NCI-H187 treated with DMSO at 0.1 percent for 48 hours (cell line): ENCODE measurements at places on chromosomes 5 and 9.

GRCh38 chr5:107486489-107486888 is 184.2 kb downstream of the EFNA5 start:
- no peak for DNase-seq

DNA sequence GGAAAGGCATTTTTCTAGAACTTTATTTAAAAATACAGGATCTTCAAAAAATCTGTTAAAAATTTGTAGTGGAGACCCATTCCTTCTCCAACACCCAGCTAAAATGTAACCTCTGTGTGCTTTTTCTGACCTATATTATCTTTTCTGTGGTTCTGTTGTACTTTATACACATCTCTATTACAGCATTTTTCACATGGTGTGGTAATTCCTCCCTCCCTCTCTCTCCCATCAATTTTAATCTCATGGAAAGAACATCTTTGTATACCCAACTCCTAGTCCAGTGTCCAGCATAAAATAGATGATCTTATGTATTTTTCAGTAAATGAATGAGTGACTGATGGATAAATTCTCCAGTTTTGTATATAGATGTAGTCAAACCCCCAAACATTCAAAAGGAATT is 183.4 kb upstream of the KLF9 start:
- no peak for DNase-seq

DNA sequence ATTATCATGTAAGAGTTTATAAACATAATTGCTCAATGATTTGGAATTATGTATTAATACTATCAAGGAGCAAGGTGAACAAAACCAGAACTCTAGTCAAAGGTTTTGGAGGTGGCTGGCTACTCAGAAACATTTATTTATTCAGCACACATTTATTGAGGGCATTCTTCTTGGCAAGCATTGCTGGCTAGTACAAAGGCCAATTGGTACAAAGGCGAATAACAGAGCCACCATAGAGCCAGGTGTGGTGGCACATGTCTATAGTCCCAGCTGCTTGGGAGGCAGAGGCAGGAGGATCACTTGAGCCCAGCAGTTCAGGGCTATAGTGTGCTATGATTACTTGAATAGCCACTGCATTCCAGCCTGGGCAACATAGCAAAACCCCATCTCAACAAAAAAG is 242.1 kb downstream of the CWC27 start:
- DNase-seq = no peak

- no peak for DNase-seq
Measured at GRCh38 chr9:89885156-89885555, 280.3 kb downstream of the GADD45G start.

GRCh38 chr5:16806711-16807546 is 129.2 kb downstream of the MYO10 start:
- no peak for DNase-seq

DNA sequence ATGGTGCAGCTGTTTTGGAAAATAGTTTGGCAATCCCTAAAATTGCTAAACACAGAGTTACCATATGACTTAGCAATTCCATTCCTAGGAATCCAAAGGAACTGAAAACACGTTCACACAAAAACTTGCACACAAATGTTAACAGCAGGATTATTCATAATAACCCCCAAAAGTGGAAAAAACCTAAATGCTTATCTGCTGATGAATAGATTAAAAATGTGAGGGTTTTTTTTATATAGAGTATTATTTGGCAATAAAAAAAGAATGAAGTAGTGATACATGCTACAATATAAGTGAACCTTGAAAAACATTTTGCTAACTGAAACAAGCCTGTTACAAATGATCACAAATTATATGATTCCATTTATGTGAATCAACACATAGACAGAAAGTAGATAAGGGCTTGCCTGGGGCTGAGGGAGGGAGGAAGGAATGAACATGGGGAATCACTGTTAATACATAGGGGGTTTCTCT is 45.1 kb upstream of the TRIO start:
- no peak for DNase-seq

GRCh38 chr5:173317091-173317730 is 11.0 kb downstream of the STC2 start:
- no peak for DNase-seq

DNA sequence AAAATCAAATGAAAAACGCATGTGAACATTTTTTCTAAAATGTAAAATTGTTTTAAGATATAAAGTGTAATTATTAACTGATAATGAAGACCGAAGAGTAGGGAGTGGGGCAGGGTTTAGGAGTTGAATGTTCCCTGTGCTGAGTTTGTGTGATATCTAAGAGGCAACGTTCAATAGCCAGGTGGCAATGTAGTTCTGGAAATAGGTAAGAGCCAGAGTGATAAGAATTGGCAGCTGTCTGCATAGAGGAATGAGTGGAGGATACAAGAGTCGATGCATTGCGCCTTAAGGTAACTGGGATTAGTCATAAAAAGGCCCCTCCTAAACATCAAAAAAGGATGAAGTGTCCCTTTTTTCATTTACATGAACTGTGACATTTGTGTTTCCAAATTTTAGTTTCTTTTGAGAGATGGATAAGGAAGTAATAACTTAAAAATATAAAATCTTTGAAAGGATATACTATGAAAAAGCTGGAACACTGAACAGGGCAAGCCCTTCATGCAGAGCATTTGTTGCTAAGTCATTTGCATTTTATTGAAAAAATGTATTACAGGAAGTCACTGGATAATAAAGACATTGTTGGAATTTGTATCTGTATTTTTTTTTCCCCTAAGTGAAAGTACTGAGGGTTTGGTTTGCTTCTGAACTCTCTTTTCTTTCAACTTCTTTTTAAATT is 659.3 kb downstream of the ACTL7B start:
- DNase-seq = no peak

GRCh38 chr5:128483738-128484137 is 54.3 kb downstream of the FBN2 start:
- DNase-seq = no peak

- no peak for DNase-seq
Measured at GRCh38 chr9:121537283-121537682, 37.6 kb upstream of the GGTA1 start.

DNA sequence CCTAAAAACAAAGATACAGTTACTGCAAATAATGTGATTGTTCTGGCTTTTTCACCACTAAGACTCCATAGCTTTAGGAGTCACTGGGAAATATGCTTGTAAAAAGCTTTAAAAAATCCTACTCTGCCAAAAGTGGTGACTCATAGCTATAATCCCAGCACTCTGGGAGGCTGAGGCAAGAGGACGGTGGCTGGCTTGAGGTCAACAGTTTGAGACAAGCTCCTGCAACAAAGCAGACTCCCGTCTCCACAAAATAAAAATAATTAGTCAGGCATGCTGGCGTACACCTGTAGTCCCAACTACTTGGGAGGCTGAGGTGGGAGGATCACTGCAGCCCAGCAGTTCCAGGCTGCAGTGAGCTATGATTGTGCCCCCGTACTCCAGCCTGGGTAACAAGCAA is 406.4 kb downstream of the HTR1A start:
- no peak for DNase-seq

DNA sequence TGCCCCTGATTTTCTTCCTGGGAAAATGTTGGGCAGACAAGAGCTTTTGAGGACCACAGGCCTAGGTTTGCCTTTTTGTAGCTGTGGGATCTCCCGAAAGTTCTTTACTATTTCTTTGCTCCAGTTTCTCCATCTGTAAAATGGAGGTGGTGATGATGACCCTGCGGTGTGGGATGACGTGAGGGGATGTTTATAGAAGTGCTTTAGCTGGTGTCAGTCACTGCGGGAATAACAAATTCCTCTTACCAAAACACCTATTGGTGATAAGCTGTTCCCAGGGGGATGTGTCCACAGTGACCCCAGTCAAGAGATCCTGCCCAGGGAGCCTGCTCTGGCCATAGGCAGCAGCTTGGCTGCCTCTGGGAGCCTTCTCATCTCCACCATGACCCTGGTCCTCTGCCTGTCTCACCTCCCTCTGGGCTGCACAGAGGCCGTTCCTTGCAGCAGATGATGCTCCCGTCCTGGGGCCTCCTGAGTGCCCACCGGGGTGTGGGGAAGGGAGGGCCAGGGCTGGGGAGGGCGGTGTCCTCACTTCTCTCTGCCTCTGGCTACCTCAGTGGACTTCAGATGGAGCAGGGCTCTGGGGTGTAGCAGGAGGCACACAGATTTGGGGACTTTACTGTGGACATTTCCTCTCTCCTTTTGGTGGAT is 77.2 kb downstream of the COL15A1 start:
- DNase-seq = no peak

DNA sequence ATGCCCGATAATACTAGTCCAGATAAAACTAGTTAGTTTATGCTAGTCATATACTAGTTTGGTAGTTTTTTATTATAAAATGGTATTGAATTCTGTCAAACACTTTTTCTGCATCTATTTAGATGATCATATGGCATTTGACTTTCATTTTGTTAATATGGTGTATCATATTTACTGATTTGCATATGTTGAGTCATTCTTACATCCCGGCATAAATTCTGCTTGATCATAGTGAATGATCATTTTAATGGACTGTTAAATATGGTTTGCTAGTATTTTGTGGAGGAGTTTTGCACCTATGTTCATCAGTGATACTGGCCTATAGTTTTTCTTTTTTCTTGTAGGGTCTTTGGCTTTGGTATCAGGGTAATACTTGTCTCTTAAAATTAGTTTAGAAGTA is 365.6 kb downstream of the TAF11L14 start:
- no peak for DNase-seq

GRCh38 chr5:8410618-8411017 is 541.7 kb downstream of the MTRR start:
- DNase-seq = no peak

- DNase-seq = no peak
Measured at GRCh38 chr9:127102788-127103187, 19.6 kb downstream of the ANGPTL2 start.

DNA sequence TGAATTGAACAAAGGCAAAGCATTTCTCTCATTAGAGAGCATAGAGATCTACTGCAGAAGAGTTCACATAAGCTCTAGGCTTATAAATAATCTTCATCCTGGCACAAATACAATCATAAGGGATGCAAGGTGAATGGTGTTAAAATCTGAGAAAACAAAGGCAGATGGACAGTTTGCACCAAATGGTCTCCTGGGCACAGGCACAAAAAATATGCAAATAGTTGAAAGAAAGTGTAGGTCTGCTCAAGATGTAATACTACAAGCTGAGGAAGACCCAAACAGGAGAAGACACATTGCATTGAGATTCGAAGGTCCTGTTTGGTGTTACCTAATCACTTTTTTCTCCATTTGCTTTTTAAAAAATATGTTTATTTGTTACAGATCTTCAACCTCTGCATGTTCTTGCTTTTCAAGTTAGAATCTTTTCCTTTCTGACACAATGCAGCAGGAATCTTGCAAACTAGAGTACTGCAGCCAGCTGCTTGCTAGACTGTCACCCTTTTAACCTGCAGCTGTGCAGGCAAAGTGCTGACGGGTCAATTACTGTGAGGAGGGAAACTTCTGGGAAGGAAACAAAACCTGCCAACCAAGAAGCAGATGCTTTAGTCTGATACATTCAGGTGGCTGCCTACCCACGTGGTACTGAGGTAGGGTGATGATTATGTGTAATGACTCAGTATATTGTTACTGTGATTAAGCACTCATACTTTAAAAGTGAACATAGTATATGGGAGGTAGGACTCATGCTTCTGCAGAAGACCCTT is 1048.6 kb upstream of the SEMA6A start:
- no peak for DNase-seq

GRCh38 chr5:138064526-138064925 is 19.3 kb upstream of the WNT8A start:
- no peak for DNase-seq

- DNase-seq = no peak
Measured at GRCh38 chr9:96523374-96523773, 73.4 kb downstream of the HABP4 start.

GRCh38 chr9:36137392-36138004 is 965 bp downstream of the GLIPR2 start:
- no peak for DNase-seq

DNA sequence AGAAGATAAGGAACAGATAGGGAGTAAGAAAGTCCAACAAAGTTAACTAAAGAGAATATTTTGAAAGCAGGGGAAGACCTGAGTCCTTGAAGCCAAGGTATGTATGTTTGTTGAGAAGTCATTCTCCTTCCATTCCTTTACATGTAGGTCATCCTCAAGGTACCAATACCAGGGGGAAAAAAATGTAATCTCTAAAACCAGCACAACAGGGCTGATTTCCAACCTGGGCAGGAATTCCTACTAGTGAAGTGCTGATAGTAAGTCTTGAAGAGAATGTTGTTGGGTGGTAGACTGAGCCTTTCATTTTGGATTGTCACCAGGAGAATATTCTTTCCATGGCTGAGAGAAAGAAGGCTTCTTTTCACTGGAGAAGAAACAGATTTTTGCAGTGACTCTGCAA is 117.1 kb upstream of the ZNF462 start:
- no peak for DNase-seq

GRCh38 chr5:172052450-172053236 is 46.2 kb upstream of the FBXW11 start:
- no peak for DNase-seq

DNA sequence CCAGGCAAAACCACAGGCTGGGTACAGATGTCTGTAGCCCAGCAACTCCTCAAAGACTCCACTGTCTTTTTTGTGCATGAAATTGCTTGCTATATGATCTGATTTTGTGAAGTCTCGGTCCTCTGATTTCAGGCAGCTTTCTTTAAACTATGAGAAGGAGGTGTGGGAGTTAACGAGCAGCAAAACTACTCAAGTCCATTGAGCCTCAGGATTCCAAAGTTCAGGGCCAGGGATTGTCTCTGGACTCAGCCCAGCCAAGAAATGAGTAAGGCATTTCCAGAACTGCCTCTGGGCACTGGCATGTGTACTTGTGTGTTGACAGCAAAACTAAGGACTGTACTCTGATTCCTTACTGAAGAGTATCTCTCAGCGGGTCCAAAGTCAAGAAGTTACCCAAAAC is 53.4 kb upstream of the GLIS3 start:
- DNase-seq = no peak
